DMS153 (cell line): ENCODE measurements at places on chromosomes 5 and 9.

DNA sequence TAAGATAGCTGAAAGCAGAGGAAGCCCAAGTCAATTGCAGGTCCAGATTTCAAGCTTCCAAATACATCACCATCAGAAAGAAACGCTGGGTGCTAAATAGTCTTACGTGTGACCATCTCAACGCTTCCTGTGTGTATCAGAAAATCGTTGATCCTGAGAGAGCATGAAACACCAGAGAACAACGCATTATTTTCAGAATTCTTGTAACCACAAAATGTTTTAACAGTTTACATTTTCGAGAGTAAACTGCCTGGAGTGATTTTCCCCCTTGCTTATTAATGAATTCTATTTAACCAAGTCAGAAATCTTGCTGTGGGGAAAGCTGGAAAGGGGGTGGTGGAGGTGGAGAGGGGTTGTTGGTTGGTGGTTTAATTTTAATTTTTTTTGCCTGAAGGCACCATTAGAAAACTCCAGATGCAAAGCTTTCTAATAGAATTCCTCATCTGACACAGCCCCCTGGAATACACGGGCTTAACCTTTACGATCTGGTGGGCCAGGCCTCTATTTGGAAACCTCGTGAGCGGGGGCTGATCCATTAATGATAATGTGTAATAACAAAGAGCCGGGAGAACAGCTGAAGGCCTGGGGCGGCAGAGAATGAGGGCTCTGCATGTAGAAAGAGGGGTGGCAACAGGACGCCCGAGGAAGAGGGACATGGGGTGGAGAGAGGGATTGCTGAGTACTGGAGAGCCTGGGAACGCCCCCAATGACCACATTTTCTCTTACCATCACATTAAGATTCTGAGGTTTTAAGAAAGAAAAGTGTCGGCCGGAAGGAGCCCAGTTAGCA is 124.5 kb upstream of the NFIB start:
- DNase-seq, result no peak

GRCh38 chr5:115377468-115378217 is 81.2 kb upstream of the CCDC112 start:
- DNase-seq, result no peak

GRCh38 chr9:72462340-72462739 is 59.1 kb upstream of the TMC1 start:
- DNase-seq, result no peak

DNA sequence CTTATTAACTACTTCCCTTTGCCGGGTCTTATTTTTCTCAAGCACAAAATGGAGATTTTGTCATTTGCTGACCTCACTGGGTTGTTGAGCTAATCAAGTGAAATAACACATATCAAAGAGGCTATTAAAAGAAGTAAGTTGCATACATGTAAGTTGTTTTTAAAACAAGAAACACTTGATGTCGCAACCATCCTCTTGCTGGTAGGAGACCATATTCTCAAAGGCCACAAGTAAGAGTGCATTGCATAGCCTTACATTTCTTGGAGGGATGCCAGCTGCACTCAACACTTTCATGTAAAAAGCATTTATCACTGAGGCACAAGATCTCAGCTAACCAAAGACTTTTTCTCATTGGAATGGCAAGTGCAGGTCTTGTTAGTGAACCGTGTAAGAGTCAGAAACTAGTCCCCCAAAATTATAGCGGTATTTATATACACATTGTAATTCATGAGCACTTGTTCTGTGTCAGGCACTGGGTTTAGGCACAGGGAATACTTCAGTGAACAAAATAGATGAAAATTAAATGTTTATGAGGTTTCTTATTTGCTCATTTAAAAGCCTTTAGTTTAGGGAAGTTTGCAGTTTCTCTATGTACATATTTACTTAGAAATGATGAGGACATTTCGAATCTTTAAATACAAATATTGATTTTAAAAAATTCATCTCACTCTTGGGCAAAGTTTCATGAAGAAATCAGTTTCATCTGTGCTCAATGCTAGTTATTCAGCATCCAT is 72.0 kb downstream of the ZFAND5 start:
- DNase-seq, result no peak
